RPMI7951 (cell line): ENCODE measurements at places on chromosomes 5 and 9.

DNA sequence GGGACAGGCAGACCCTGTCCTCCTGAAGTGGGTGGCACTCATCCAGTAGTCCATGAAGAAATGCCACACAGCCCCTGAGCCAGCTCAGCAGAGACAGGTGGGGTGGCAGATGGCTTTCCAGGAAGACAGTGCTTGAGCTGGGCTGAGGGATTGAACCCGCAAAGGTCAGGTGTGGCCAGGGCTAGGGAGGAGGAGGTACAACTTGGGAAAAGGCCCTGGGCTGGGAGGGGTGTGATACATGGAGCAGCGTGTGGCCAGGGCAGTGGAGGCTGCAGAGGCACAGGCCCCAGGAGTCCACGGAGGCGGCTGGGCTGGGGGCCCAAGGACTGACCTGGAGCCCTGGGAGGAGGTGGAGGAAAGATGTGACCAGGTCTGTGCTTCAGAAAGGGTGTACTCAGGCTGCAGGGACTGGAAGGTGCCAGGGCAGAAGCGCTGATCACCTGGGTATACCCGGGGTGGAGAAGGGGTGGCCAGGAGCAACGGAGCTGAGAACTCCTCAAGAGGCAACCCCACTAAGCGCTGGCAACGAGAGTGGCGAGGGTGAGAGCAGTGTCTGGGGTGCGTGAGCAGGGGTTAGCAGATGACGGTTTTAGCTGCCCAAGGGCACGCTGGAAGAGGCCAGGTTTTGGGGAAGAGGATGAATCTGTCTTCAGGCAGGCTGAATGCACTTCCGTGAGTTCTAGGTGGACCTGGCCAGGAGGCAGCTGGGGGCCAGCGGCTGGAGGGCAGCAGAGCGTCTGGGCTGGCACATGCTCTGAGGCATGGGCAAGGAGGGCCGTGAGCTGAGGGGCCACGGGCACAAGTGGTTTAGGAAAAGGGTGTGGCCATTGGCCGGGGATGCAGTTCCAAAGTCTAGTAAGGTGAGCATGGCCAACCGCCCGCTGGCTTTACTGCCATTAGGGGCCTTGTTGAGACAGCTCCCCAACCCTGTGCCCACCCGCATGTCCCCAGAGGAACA, 3.9 kb upstream of the RABL6 start:
- no peak for DNase-seq

DNA sequence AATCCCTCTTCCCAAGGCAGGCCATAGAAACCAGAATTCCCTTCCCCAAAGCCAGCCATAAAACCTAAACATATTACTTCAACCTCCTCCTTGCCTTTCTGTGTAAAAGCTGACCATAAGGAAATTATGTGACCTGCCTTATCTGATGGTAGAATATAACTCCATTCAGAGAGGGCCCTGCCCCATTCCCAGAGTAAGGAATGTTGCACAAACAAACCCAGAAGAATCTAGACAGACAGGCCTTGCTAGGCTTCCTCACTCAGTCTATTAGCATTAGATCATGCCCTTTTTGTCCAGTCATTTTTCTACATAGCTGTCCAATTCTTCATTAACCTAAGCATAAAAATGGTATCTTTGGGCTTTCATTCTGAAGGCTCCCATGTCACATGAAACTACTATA, 17.8 kb upstream of the IFNB1 start:
- DNase-seq = no peak

GRCh38 chr9:124108216-124108615, 96.6 kb downstream of the LHX2 start:
- no peak for DNase-seq

- no peak for DNase-seq
These were observed 4.2 kb upstream of the FGF18 start for GRCh38 chr5:171415115-171415730.

- no peak for DNase-seq
These were observed 16.6 kb downstream of the STRBP start for GRCh38 chr9:123251741-123252140.
